ENCODE measurements at places on chromosomes 2 and 18.

DNA sequence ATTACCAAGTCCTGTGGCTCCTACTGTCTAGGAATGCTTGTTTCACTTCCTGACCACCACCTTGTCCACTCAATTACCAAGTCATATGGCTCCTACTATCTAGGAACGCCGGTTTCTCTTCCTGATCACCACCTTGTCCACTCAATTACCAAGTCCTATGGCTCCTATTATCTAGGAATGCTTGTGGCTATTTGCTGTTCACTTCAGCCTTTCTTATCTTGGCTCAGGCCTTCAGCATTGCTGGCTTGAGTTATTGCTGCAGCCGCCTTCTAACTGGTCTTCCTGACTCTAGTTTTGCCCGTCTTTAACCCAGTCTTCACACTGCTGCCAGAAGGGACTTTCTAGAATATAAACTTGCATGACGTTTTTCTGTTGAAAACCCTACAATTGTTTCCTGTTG, 82.5 kb upstream of the GAREM1 start:
- DNase-seq = no peak

GRCh38 chr2:209076151-209076550, 347.7 kb upstream of the MAP2 start:
- DNase-seq = no peak

DNA sequence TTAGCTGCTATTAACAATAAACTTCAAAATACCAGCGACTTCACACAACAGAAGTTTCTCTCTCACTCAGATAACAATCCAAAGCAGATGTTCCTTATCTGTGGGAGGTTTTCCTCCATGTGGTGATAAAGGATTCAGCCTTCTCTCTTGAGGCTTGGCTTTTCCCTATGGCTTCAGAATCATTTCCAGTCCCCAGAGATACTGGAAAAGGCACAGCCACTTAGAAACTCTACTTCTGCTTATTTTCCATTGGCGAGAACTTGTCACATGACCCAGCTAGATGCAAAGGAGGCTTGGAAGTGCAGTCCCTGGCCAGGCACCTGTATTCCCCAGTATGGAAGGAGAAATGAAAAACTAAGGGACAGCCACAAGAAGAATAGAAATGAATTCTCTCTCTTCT, 344.8 kb downstream of the MTX2 start:
- DNase-seq = no peak

DNA sequence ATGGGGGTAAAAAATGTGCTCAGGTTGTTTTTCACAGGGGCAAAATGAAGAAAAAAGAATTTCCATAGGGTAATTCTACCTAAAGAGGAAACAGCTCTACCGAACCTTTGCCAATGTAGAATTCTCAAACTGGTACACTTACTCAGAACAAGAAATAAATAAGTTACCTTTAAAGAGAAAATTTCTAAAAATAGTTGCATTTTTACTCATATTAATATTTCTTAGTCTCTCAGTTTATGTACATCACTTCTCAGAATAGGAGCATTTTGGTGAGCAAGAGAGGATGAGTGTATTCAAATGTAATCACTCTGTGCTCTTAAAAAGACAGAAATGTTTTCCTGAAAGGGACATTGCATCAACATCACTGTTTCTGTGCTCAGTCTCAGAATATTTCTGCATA, 574.7 kb upstream of the SLC8A1 start:
- no peak for DNase-seq

- DNase-seq = no peak
Observed at GRCh38 chr2:232310121-232310520, 68.4 kb upstream of the ALPP start.

- DNase-seq = no peak
Observed at GRCh38 chr2:209534228-209534627, 110.4 kb downstream of the MAP2 start.

DNA sequence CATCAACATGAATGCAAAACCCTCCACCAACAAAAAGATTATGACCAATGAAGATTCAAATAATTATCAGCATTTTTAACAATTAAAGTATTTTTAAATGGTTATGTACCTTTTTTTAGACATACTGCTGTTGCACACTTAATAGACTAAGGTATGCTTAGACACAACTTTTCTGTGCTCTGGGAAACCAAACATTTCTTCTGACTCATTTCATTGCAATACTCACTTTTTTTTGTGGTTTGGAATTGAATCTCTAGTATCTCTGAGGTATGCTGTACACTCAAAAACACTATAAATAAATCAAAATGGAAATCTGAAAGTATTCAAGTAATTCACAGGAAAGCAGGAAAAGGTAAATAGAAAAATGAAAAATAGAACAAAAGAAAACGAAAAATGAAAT, 247.9 kb upstream of the POU3F3 start:
- no peak for DNase-seq

- no peak for DNase-seq
Observed at GRCh38 chr2:157986761-157987160, 110.6 kb upstream of the ACVR1 start.

GRCh38 chr2:231918501-231919330, 7.5 kb downstream of the NPPC start:
- DNase-seq = no peak

- no peak for DNase-seq
Observed at GRCh38 chr2:45575881-45576280, 35.2 kb downstream of the SRBD1 start.

DNA sequence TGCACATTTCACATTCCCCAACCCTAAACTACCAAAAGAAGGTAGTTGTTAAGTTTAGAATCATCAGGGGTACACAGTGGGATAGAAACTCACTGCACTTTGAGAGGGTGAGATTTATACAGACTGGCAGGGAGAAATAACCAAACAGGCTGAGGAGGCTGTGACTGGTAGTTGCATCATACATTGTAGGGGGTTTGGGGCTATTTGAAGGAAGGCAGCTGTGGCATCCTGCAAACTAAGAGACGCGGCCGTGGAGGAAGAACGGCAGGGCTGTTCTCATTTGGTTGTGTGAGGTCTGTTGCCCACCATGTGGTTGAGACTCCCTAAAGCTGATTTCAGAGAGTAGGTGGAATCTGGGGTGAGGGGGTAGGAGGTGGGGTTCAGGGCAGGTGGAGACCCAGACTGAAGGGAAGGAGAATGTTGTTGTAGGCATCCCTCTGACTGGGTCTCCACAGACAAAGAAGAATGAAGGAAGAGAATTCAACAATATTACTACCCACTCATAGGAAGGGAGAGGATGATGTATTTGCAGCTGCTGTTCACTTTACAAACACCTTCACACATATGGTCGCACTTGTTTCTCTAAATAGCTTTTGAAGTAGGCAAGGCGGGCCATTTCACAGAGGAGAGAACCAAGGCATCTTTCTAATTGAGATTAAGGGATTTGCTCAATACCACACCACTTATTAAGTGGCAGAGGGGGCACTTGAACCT, 170.9 kb upstream of the SIX2 start:
- no peak for DNase-seq

DNA sequence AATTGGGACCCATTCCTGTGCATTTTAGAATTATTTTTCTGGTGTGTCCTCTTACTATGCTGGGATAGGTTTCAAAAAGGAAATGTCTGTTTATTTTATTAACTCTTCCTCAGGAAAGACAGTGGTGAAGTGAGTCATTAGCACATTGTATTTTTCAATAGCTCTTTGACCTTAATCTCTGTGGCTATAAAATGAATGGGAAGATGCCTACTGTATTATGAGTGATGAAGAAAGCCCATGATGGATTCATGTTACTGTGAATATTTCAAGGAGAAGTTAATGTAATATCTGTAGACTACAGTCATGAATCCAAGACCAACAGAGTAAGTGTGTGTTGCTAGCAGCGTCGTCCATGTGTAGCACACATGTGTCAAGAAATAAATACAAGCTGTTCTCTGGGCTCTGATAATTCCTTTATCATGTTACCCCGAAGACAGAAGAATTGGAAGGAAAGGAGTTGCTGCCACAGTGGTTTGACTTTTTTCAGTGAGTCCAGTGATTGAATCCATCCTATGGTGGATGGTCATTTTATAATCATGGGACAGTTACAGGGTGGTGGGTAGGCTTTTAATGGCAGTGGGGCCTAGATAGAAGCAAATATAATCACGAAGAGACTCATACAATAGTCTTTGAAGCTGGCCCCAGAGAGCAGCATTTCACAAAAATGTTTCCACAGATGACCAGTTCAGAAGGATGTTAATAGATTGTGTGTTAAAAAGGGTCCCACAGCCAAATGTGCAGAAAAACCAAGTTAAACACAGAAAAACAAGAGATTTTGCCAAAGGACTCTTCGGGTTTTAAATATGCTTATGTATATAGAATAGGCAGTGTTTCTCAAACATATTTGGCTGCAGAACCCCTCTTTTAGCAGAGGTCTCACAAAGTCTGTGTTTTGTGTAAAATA, 239.7 kb upstream of the RASGRP3 start:
- no peak for DNase-seq

- no peak for DNase-seq
Observed at GRCh38 chr18:75142677-75143076, 66.3 kb downstream of the PTGR3 start.

DNA sequence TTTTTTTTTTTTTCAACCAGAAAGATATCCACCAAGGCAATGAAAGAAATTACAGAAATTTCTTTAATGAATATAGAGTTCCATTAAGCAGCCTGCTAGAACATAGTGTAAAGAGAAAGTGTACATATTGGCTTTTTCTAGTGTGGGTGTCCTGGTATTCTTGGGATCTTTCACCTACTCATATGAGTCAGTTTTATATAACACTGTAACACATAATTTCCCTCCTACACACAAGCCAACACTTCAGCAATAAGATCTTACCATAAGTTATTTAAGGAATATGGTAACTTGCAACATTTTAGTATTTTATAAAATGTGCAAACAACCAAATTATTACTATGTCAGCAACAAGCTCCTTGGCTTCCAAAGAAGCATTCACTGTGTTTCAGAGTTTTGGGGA, 59.9 kb downstream of the ZRANB3 start:
- DNase-seq = no peak

DNA sequence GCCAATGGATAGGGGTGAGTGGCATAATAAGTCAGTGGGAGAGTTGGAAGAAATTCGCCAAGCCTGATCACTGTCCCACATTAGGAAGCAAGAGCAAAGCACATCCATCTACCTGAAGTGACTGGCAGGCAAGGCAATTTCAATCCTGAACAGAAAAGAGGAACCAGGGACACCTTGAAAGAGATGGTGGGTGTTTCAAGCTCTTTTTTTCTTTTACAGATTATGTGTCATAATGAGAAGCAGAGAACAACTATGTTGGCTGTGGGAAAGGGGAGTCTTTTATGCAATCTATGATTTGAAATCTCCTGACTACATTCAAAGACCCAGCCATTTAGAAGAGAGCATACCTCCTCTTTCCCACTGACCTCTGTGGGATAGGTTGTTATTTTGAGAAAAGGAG, 63.5 kb downstream of the TGIF1 start:
- DNase-seq = no peak

- DNase-seq = no peak
Observed at GRCh38 chr2:200439981-200440380, 69.9 kb downstream of the KCTD18 start.

DNA sequence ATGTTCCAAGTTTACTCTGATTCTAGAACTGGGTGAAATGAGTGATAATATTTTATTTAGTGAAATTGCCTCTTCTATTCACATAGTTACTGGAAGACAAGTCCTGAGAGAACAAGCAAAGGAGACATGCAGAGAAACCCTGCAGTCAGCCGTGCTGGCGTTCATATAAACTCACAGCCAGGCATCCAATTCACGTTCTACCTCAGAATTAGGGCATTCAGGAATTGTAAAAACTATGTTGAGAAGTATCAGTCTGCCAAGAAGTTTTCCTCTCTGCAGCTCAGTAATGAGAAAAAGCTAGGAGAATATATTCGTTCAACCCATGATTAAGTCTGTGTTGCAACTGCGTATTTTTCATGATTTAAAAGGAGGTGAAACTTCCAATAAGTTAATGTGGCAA, 156.2 kb upstream of the DSEL start:
- DNase-seq = no peak

DNA sequence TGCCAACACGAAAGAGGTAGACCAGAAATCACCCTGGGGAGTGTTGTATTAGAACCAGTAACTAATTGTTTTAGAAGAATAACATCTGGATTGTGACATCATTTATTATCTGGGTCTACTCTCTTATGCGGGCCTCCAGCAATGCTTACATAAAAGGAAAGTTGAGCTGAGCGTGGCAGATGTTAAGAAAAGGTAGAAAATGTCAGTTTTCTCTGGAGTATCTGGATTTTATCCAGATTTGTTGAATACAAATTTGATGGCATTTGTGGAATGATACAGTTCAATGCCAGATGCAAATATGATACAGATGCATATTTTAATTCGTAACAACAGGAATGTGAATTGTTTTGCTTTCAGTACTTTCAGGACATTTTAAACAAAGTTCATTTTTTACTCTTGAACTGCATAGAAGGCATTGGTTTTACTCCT, 90.3 kb downstream of the PRPF40A start:
- DNase-seq = no peak

DNA sequence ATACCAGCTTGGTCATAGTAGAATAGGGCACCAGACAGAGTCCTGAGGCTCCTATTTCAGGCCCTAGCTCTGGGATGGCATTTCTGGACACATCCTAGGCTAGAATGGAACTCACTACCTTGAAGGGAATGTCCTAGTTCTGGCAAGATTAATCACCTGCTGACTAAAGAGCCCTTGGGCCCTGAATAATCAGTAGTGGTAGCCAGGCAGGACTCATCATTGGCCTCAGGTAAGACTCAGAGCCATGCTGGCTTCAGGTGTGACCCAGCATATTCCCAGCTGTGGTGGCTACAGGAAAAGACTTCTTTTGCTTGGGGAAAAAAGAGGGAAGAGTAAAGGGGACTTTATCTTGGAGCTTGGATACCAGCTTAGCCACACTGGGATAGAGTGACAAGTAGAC, 131.0 kb upstream of the SRD5A2 start:
- no peak for DNase-seq

DNA sequence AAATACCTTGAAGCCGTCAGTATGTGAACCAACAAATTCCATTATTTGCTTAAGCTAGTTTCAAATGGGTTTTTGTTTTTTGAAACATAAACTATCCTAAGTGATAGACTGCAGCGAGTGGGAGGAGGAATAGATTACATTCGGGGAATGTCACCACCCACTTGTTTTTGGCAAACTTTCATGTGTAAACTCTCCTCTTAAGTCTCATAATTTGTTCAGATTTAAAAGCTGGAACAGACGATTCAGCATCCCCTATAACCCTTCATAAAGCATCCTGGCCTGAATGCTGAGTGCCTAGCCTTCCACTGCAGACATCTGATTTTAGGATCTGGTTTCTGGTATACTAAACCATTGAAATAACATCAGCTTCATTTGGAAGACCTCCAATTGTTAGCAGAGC, 51.0 kb downstream of the CPO start:
- no peak for DNase-seq

All from stimulated activated CD8-positive, alpha-beta memory T cell treated with anti-CD3 and anti-CD28 coated beads, Interleukin-15, amount 100 ng/mL, for 24 hours (primary cell).